ENCODE measurements at places on chromosomes 2 and 18.

- no peak for DNase-seq
Measured at GRCh38 chr2:32159678-32160077, 6.0 kb upstream of the SLC30A6 start.

- DNase-seq, result no peak
Measured at GRCh38 chr2:238418196-238418998, 8.3 kb upstream of the ASB1 start.

DNA sequence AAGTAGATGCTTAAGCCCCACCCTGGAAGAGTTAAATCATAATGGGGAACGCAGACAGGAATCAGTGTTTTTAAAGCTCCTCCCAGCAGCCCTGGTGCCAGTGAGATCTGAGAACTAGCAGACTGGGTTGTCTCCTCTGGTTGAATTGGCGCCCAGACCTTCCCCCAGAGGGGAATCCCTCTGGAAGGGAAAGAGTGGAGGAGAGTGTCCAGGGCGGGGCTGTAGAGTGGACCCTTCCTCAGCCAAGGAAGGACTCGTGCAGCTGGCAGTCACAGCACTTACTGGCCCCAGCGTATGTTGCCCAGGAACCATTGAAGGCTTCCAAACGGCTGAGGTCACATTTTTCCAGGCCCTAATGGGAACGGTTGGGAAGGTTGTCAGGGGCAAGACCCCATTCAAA lies 62.5 kb downstream of the TGOLN2 start:
- no peak for DNase-seq

- no peak for DNase-seq
Measured at GRCh38 chr2:28400419-28400818, 7.8 kb downstream of the FOSL2 start.

GRCh38 chr2:2656115-2657011 lies 325.3 kb upstream of the MYT1L start:
- DNase-seq, result no peak

GRCh38 chr2:105118960-105119359 lies 81.1 kb downstream of the MRPS9 start:
- no peak for DNase-seq

- no peak for DNase-seq
Measured at GRCh38 chr2:94880507-94880906, 9.3 kb downstream of the TEKT4 start.

DNA sequence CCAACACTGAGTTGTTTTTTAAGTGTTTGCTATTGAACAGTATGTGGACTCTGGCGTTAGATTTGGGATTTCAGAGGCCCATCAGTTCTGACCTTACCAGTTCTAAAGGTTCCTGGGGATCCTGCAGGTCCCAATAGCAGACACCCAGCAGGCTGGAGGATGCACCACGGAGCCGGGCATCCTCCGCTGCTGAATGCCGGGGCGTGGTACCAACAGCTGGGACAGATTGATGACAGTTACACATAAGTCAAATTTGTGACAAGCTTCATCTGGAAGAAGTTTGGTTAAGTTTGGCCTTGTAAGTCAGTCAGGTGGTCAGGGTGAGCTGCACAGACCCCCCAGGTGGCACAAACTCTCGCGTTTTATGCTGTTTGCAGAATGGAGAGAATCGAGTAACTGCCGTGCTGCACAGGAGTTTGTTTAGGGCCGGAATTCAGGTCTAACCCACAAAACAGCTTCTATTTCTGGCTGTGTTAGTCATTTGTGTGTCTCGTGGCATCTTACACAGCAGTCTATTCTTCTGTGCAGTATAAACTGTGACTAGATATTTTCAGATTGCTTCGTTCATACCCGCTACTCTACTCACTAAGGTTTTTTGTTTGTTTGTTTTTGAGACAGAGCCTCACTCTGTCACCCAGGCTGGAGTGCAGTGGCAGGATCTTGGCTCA lies 19.2 kb downstream of the CTDP1 start:
- no peak for DNase-seq

- DNase-seq, result no peak
Measured at GRCh38 chr2:195468771-195469170, 188.3 kb upstream of the SLC39A10 start.

- DNase-seq, result no peak
Measured at GRCh38 chr2:126658319-126658904, 2.5 kb downstream of the GYPC start.

GRCh38 chr2:112165296-112165695 lies 27.1 kb downstream of the FBLN7 start:
- no peak for DNase-seq

DNA sequence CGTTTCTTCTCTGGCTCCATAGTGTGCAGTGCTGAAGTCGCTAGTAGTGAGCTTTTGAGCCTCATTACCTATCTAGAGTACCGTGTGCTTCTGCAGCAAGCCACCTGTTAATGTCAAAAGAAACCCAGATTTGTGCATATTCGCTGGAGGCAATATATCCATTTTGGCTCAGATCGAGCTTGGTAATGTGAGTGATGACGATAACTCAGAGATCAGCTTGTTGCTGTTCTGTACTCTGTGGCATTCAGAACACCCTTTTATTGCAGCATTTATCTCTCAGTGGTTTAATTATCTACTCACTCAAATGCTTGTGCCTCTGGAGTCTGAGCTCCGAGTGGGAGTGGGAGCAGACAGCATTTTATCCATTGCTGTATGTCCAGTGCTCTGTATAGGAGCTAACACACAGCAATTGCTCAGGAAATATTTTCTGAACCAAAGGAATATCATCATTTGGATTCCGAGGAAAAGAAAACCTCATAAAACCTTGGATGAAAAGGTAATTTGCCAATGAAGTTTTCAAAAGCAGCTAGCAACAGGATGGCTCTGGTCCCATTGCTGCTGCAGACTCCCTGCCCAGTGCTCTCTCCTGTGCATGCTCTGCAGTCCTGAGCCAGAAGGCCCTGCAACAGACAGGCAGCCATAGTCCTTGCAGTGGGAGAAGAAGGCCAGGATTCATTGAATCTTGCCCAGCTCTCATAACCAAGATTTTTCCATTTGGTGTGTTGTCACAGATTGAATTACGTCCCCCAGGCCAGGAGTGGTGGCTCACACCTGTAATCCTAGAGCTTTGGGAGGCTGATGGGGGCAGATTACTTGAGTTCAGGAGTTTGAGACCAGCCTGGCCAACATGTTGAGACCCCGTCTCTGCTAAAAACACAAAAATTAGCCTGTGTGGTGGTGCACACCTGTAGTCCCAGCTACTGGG lies 183.8 kb downstream of the MYCN start:
- no peak for DNase-seq

GRCh38 chr2:54438271-54438670 lies 17.9 kb upstream of the SPTBN1 start:
- DNase-seq, result no peak

- DNase-seq, result no peak
Measured at GRCh38 chr18:13641551-13642439, 84.6 kb downstream of the FAM210A start.

DNA sequence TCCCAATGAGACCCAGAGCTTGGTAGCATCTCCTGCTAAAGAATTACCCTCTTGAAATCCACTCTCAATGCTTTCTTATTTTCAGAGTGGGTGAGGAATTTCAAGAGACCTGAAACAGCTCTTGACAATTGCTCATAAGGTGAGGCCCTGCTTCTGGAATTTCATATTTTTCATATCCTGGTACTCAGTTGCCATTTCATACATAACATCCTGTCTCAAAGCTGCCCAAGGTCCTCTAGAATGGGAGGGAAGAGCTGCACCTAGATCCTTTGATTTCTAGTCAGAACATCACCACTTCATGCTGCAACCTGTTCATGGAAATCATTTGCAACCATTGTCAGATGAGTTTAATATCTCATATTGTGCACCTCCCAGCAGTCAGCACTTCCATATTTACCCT lies 404.8 kb upstream of the GALNT5 start:
- DNase-seq, result no peak

GRCh38 chr2:44033947-44034346 lies 38.2 kb upstream of the LRPPRC start:
- DNase-seq, result no peak

- DNase-seq, result no peak
Measured at GRCh38 chr18:51211552-51211951, 14.1 kb upstream of the MEX3C start.

- DNase-seq, result no peak
Measured at GRCh38 chr18:77250501-77250925, 865 bp downstream of the GALR1 start.

DNA sequence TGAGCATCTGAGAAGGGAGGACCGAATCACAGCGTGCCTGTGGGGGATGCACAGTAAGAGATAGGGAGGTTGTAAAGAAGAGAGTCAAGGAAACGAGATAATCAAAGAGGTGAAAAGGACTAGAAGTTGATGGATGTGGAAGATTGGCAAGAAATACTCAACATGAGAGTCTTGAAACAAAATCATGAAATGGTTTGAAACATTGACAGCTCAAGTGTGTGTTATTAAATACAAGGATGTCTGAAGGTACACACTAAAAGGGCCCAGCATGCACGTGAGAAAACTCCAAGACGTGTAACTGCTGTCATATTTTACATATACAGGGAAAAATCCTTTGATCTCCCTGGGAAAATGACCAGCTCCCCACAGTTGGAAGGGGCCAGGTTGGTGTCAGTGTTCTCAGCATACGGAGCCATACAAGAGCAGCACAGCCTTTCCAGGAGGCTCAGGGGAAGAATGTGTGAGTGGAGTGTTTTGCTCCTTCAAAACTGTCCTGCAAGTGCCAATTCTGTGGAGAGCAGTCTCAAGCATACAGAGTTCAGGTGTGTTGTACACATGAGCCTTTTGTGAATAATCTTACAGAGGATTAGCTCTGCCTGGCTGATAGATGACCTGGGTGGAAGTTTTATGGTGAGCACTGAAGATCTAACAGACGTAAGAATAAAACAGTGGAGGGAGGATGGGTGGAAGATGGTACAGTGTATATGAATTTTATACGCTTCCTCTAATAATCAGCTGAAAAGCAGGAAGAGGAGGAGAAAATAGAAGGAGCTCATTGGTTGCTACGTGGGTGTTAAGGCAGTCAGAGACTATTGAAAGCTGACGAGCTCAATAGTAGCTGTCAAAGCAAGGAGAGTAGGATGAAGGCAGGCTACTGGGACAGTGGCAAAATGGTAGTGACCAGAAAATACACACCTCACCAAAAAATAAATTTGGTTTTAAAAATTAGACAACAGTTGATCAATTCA lies 126.8 kb downstream of the ATP9B start:
- no peak for DNase-seq

DNA sequence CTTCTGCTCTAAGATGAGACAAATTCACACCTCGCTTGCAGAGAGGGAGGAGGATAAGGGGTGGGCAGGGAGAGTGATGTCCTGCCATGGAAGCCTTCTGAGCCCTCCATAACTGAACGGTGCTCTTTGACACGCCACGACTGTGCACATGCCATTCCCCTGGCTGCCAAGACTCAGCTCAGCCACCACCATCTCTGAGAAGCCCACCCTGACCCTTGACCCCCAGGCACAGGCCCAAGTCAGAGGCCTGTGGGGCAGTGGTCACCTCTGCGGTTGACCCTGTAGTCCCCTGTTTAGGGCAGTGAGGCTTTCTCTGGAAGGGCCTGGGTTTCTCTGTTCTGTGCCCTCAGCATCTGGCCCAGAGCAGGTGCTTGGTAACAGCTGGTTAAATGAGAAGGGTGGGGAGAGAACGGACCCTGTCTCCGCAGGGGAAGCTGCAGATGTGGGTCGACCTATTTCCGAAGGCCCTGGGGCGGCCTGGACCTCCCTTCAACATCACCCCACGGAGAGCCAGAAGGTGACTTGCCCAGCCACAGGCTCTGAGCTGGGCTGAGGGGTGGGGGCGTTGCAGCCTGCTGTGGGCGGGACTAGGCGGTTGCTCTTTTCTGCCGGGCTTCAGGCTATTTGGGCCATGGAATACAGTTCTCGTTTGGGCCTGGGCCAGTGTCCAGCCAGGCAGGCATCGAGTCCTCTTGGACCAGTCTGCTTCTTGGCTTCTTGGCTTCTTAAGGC lies 215.1 kb downstream of the DYSF start:
- DNase-seq, result no peak

GRCh38 chr2:210027608-210028007 lies 25.2 kb downstream of the RPE start:
- no peak for DNase-seq

GRCh38 chr2:61660511-61661388 lies 122.6 kb upstream of the XPO1 start:
- no peak for DNase-seq

DNA sequence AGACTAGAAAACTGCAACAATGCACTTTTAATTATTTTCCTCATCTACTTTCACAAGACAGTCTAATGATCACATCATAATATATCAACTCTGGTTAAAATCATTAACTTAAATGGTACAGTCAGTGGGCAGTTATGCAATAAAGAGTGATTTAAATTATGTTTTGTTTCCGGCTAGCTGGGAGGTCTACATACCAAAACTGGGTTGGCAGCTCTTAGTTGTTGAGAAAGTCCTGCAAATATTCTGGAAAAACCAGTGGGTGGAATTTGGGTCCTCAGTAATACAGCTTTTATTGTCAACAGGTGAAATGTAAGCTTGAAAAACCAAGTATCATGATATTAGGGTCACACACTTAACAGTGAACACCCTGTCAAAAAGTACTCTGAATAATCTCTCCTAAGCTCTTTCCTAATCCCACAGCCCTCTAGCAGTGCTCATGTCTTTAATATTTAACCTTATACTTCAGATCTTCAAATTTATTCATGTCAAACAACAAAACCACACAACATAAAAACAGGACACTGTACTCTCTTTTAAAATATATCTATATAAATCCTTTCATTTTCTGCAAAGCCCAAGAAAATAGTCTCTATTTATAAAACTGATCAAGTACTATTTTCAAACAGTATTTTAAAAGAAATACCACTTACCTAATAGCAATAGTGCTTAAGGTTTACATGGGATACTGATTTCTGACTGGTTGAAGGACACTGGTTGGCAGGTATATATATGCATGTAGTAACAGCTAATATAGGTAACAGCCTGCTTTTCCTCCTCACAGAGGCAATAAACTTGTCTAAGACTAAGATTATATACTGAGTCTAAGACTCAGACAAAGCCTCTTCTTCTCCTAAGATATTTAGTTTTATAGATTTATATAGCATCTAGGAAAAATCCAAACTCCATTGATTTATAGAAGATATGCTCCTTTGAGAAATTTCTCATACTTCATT lies 103.8 kb downstream of the GAREM1 start:
- DNase-seq, result no peak

DNA sequence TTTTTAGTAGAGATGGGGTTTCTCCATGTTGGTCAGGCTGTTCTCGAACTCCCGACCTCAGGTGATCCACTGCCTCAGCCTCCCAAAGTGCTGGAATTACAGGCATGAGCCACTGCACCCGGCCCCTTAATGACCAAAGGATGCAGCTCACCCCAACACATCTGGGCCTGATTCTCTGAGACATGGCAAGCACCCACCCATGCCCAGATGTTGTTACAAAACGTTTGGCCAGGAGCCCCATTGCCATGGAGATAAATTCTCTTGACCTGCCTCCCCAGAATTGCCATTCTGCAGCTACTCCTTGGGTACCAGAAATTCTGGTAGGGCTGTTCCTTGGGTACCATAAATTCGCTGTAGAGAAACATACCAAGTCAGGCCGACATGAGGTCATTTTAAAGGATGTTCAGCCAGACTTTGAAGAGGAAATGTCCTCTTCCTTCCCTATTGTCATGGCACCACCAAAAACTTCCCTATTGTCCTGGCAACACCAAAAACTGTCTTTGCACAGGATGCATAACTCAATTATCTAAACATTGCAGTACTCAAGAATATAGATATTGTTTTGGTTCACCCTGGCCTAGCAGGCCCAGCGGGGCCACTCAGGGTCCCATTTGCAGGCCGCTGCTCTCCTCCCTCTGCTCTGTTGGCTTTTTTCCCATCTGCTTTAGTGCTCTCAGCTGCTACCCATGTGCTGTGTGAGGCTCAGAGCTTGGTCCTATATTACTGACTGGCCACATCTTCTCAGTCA lies 160.9 kb upstream of the TTC39C start:
- DNase-seq, result no peak
